Anterior cingulate cortex (tissue), 58 donors: ENCODE measurements at places on chromosomes 16 and 17.

GRCh38 chr16:57801098-57801808 lies 1.0 kb downstream of the KIFC3 start:
- no peak for DNase-seq

DNA sequence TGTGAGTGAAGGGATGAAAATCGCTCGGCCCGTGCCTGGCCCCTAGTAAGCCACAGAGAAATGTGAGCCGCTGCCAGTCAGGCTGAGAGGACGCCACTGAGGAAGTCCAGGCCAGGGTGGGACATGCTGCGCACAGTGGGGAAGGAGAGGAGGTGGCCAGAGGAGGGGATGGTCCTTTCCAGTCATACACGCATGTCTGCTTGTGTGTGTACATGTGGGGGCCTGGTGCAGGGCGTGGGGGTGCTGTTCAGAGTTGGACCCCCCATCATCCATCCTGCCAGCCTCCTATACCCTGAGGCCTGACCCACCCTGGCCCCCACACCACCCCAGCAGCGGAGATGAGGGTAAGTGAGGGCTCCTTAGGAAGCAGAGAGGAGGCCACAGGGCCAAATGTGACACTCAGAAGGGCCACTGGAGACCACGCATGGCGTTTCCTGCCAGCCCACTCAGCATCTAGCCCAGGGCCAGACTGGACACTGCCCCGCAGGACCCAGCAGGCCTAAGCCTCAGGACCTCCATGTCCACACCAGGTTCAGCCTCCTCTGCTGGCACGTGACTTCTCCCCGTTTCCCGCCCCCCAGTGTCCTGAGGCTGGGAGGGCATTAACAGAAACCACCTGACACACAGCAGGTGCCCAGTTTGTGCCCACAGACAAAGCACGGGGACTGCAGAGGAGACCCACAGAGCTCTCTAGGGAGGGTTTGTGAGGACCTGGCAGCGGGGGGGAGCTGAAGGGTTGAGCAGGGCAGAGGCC lies 7.0 kb downstream of the DOC2A start:
- no peak for DNase-seq

DNA sequence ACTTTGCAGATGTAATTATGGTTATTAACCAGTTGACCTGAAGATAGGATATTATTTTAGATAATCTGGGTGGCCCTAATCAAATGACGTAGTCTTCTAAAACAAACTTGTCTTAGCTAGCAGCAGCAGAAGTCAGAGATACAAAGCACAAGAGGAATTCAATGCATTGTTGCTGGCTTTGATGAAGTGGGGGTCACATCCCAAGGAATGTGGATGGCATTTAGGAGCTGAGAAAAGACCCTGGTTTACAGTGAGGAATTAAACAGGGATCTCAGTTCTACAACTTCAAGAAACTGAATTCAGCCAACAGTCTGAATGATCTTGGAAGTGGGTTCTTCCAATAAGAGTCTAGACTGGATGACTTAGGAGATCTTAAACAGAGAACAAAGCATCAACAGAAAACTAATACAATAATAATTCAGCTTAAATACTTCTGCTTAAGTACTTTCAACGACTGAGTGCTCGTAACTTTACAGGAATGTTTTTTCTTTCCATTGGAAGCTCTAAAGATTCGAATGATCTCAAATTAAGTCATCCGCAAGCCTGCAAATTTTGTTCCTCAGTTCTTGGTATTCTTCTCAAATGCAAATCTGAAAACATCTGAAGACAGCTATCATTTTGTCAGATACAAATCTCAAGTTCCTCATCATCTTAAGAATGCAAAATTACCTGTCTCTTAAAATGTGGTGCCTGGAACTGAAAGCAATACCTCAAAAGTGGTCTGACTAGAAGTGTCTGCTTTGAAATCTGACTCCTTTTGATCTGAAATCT lies 3.3 kb downstream of the C16orf46 start:
- no peak for DNase-seq

DNA sequence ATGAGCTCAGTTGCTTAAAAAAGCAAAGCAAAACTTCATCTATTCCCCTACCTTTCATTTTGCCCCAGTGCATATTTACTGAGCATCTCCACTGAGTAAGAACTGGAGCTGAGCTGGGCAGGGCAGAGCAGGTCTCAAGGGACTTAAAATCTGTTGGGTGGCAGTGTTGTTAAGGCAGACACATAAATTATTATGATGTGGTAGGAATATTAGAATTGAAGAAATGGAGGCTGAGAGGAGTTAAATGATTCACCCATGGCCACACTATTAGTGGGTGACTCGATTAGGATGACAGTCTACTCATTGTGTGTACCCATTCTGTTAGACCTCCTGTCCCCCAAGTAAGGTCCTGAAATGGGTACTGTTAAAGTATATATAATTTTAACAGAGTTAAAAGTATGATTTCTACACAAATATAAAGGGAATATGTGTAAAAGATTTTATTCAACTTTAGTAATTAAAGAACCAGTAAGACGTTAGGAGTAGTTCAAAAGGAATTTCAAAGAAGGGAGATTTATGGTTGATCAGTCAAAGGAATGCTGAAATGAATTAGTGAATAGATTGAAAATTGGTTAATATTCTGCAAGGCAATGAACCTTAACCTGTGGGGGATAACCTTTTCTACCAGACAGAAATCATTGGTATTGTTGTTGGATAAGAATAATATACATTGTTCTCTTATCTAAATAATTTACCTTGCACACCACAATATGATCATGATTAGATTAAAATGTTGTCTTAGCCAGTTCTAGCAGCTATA lies 17.5 kb downstream of the ITGB3 start:
- DNase-seq: no peak

- no peak for DNase-seq
Observed at GRCh38 chr16:9384141-9384540, 292.7 kb downstream of the HAPSTR1 start.

GRCh38 chr16:20610892-20611349 lies 34.8 kb upstream of the ACSM2B start:
- peak; percentile 10 for DNase-seq

DNA sequence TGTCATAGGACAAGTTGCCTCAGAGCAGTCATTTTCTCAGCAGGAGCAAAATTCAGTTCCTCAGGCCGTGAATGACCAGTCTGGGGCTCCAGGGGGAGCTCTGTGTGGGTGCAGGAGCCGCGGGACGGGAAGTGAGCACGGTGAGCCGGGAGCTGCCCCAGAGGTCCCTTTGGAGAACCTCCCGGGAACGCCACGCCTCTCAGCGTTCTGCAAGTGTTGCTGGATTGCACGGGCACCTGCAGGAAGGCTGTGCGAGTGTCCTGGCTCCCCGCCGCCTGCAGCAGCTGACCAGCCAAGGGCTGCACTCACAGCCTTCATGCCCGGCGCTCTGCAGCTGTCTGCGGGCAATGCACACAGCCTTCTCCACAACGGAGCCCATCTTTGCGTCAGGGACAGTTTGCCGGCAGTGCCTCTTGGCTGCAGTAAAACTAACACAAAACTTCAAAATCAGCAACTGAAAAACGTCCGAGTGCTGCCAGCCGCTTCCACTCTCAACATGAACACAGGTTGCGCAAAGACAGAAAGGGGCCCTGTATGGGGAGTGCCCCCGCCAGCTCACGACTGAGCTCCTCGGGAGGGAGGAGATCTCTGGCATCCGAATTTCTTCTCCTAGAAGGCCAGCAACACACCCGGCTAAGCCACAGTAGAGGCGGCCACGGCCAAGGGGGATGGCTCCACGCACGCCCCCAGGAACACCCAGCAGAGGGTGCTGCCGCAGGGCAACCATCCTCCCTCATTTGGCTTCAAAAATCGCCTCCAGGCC lies 16.0 kb downstream of the NDUFAF8 start:
- DNase-seq: no peak

GRCh38 chr16:57186872-57187854 lies 1.0 kb downstream of the RSPRY1 start:
- no peak for DNase-seq

- DNase-seq: no peak
Observed at GRCh38 chr17:57125866-57126265, 40.8 kb downstream of the AKAP1 start.

DNA sequence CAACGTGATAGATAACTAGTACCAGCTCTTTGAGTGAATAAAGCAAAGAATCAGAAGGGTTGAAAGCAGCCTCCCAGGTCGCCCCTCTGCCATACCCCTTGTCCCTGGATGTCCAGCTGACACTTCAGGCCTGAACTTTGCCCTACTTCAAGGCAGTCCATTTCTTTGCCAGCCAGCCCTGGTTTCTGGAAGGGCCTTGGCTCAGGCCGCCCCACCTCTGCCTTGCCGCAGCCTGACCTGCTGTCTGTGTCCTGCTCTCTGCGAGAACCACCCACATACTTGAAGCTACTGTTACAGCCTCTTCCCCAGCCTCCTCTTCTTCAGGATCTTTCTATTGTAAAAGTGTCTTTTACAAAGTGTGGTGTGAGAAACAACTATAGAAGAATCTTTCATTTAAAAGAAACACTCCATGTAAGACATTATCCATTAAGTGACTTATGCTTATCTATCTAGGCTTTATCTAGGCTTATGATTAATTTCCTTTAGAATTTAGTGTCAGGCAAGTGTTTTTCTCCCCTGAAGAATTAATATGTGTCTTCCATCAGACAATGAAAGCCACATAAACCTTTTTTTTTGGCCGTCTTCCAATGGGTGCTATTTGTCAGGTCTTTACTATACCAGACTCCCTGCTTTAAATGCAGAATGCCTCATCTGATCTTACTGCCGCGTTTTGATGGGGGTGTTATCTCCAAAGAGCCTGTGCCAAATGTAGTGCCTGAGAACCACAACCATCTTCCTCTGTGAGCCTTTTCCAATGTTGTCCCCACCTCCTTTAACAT lies 133.9 kb downstream of the SOCS1 start:
- DNase-seq: no peak

DNA sequence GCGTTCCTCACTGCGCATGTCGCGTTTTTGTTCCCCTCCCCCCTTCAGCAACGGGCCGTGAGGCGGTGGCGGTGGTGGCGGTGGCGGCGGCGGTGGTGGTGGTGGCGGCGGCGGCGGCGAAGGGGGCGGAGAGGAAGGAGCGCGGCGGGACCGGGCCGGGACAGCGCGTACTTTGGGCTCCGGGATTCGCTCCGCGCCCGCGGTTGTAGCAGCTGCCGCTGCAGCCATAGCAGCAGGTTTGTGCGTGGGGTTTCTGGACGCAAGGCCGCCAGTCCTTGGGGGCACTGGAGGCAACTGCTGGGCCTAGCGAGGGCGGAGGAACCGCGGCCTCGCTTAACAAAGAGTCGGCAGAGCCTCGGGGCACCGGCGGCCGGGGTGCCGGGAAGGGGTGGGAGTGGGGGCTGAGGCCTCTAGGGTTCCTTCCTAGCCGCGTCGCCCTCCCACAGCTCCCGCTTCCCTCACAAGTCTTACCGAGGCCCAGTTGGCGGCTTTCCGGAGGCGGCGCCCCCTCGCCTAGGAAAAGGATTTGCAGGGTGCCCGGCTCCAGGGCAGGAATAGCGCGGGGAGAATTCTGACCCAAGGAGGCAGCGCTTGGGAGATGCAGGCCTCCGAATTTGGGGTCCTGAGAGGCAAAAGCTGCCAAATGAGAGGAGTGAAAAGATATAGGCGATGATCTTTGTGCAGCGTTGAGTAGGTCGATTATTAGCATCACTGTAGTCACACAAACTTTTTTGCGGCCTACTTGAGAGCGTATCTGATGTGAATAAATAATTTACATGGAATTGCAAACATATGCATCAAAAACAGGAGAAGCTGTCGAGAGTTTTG lies at the start of gene DDX42:
Gene DDX42, plus strand, starts transcription at position 30 of the 828 bp plus-strand sequence. CDS start 12,880 bp downstream, outside the sequence.
- no peak for DNase-seq

- DNase-seq: no peak
Observed at GRCh38 chr17:6212766-6213165, 142.6 kb downstream of the WSCD1 start.

DNA sequence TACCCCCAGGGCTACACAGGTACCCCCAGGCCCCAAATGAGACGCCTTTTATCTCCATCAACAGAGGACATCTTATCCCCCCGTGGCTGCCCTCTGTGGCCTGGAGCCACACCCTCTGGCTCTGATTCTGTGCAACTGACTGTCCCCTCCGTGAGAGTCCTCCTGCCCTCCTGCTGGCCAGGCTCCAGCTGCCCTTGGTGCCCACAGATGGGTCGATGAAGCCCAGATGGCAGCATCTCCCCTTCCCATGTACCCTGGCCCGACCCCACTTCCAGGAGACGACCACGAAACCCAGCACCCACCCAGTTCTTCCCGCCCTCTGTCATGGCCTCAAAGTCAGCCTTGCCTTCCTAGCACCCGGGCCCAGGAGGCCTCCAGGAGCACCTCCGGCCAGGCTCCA lies 9.6 kb upstream of the KRTAP17-1 start:
- no peak for DNase-seq

DNA sequence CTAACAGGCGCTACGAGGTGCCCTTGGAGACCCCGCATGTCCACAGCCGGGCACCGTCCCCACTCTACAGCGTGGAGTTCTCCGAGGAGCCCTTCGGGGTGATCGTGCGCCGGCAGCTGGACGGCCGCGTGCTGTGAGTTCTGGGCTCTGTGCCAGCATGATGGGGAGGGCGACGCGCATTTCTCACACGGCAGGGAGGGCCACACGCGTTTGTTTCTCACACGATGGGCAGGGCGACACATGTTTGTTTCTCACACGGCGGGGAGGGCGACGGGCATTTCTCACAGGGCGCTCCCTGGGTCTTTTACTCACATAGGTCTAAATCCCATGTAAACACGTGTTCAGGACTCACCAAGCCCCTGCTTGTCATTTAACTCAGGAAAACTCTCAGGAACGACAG lies 4.4 kb downstream of the GAA start:
- peak; percentile 25 for DNase-seq

DNA sequence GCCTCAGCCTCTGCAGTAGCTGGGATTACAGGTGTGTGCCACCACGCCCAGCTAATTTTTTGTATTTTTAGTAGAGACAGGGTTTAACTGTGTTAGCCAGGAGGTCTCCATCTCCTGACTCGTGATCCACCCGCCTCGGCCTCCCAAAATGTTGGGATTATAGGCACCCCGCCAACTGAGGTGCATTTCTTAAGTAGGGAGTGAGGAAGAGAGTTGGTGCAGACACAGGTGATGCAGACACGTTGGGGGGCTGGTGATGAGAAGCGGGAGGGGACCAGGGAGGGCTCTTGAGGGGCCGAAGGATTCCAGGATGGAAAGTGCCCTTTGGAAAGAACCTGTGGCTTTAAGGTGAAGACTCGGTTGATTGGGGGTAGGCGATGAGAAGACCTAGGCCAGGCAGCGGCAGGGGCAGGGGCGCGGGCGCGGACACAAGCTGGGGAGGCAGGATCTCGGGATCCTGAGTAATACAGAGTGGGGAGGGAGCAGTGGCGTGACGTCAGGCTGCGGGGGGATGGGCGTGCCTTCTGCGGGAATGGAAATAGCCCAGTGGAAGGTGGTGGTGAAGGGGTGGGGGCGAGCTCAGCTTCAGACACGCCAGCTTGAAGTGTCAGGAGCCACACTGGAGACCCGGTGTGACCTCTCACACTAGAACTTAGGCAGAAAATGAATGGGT lies 2.5 kb upstream of the ATP6V0C start:
- DNase-seq: peak; percentile 46
